Vagina (tissue), 2 donors: ENCODE measurements at places on chromosomes 6 and 20. TPM values are rescaled to one million over a fixed set of nuclear protein-coding genes. Genes with fewer than 3 reads are reported as not detected.

PROCR gene
- total RNA-seq, result 104 TPM

DNA sequence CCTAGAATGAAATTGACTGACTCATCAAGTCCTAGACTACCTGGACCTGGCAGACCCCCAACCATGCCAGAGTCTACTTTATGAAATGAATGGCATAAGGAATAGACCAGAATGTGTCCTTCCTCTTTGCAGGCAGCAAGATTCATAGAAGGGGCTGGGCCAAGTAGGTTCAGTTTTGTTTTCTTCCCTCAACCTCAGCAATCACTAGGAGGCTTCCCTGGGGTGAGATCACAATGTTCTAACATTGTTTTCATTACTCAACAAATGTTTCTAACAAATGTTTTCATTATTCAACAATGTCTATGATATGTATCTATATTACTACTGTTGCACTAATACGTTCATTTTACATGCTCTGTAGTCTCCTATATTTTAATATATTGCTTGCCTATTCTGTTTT lies 8.4 kb upstream of the FAM162B start:
- no peak for DNase-seq
- H3K4me1 ChIP-seq, result no peaks in the 10 kb centered on the region
- no peak overlapping the region for H3K27ac ChIP-seq
- no peaks in the 10 kb centered on the region for H3K36me3 ChIP-seq
- no peaks in the 10 kb centered on the region for H3K27me3 ChIP-seq
- no peak overlapping the region for H3K4me3 ChIP-seq

DNA sequence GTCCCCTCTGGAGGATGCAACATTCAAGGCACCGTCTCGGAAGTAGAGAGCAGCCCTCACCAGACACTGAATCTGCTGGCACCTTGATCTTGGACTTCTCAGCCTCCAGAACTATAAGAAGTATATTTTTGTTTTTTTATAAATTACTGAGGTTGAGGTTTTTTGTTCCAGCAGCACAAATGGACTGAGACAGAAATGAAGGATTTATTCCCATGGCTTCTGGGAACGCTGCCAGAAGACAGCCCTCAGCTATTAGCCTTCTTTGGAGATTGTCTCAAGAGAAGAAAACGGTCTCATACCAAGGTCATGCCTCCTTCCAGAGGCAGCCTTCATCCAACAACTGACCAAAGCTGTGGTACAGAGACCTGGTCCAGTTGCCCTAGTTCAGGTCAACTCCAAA lies 85.4 kb downstream of the CHMP4B start:
- H3K4me1 ChIP-seq, result no peaks in the 10 kb centered on the region
- H3K36me3 ChIP-seq, result no peaks in the 10 kb centered on the region
- no peak for DNase-seq
- no peaks in the 10 kb centered on the region for H3K27me3 ChIP-seq
- H3K27ac ChIP-seq, result no peak overlapping the region

- peak overlapping the region; percentile 93 for H3K4me3 ChIP-seq
- no peaks in the 10 kb centered on the region for H3K36me3 ChIP-seq
- H3K27ac ChIP-seq, result peak overlapping the region; percentile 95
- peaks cover 45% of the 10 kb centered on the region for H3K4me1 ChIP-seq
- H3K27me3 ChIP-seq, result no peaks in the 10 kb centered on the region
- DNase-seq, result no peak
Observed at GRCh38 chr6:32176476-32177182, 745 bp upstream of the AGPAT1 start.

DNA sequence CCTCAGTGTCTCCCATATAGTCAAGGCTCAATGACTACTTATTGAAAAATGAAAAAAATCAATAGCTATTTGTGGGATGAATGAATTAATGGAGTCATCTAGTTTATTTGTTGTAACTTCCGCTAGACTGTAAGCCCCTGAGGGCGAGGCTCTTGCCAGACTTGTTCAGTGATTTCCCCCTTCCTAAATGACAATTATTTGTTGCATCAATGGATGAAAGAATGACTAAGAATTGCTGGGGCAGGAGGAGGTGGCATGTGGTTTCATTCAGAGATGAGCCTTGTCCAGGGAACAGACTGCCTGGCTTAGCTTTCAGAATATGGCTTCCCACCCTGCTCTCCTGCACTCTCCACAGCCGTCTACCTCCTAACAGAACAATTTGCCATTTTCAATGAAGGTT lies 1.1 kb upstream of the PRELID3B start:
- no peak for DNase-seq
- H3K27me3 ChIP-seq, result no peaks in the 10 kb centered on the region
- H3K36me3 ChIP-seq, result no peaks in the 10 kb centered on the region
- H3K27ac ChIP-seq, result peak overlapping the region; percentile 58
- no peak overlapping the region for H3K4me3 ChIP-seq
- H3K4me1 ChIP-seq, result peaks cover 33% of the 10 kb centered on the region

- no peak overlapping the region for H3K27ac ChIP-seq
- H3K4me1 ChIP-seq, result no peaks in the 10 kb centered on the region
- DNase-seq, result no peak
- H3K27me3 ChIP-seq, result no peaks in the 10 kb centered on the region
- H3K4me3 ChIP-seq, result no peak overlapping the region
- no peaks in the 10 kb centered on the region for H3K36me3 ChIP-seq
Observed at GRCh38 chr20:34318609-34319443, 15.7 kb upstream of the AHCY start.

GRCh38 chr6:32397252-32397920 lies 9.6 kb downstream of the BTNL2 start:
- H3K4me3 ChIP-seq, result no peak overlapping the region
- no peaks in the 10 kb centered on the region for H3K4me1 ChIP-seq
- H3K27me3 ChIP-seq, result no peaks in the 10 kb centered on the region
- H3K27ac ChIP-seq, result no peak overlapping the region

- H3K4me1 ChIP-seq, result no peaks in the 10 kb centered on the region
- H3K36me3 ChIP-seq, result no peaks in the 10 kb centered on the region
- no peak overlapping the region for H3K27ac ChIP-seq
- DNase-seq, result no peak
- H3K27me3 ChIP-seq, result no peaks in the 10 kb centered on the region
Observed at GRCh38 chr6:103177791-103178190, 1681.9 kb downstream of the HACE1 start.

NHSL1 gene
- total RNA-seq, result 23.1 TPM

DNA sequence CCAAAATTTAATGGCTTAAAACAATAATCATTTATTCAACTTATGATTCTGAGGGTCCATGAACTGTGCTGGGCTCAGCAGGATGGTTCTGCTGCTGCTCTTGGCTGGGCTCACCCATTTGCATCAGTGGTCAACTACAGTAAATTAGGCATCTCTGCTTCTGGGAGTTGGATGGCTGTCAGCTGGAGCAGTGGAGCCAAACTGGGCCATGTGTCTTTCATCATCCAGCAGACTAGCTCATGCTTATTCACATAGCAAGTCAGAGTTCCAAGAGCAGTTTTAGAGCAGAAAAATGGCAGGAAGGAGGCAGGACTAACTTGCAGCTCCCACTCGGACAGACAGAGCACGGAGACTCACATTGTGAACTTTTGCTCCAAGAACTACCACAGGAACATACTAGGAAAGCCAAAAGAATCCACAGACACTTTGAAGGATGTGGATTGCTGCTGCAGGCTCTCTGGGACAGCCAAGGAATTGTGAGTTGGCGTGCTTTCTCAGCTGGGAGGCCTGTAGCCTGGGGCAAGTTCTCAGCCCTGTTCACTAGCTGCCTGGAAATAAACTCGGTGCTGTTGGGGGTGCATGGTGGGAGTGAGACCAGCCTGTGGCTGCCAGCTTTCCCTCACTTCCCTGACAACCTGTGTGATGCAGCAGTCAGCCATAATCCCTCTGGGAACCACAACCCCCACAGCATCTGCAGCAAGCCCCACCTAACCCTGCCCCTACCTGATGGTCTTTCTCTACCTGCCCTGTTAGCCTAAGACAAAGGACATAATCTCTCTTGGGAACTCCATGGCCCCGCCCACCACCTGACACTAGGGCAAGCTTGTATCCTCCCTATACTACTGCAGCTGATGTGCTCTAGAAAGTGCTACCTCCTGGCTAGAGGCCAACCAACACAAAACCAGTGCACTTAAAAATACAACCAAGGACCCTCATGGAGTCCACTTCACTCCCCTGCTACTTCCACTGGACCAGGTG lies 129.0 kb downstream of the JPH2 start:
- H3K27ac ChIP-seq, result no peak overlapping the region
- no peaks in the 10 kb centered on the region for H3K27me3 ChIP-seq

DNA sequence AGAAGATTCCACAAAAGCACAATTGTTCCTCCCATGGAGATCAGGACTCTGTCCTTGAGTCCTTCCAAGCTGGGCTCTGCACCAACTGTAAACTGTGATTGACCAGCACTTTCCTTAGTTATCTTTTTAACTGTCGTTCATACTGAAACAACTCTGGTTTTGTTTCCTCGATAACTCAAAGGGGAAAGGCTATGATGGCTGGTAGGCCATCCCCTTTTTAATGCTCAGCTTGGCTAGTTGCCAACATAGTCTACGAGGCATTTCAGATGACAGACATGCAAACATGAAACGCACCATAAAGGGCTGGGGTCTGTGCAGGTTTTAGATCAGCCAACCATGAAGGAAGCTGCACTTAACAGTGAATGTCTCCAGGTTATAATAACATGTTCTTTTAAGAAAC lies 497.1 kb upstream of the ARID1B start:
- no peaks in the 10 kb centered on the region for H3K4me1 ChIP-seq
- no peak overlapping the region for H3K4me3 ChIP-seq
- no peak overlapping the region for H3K27ac ChIP-seq
- DNase-seq, result no peak
